ENCODE measurements at places on chromosomes 4 and X.

- no peak for DNase-seq
Observed at GRCh38 chrX:12469296-12469695, 321.9 kb upstream of the PRPS2 start.

- DNase-seq: no peak
Observed at GRCh38 chr4:68079928-68080327, 49.7 kb downstream of the TMPRSS11F start.

- DNase-seq: no peak
Observed at GRCh38 chr4:141216002-141216761, 4.5 kb upstream of the ZNF330 start.

DNA sequence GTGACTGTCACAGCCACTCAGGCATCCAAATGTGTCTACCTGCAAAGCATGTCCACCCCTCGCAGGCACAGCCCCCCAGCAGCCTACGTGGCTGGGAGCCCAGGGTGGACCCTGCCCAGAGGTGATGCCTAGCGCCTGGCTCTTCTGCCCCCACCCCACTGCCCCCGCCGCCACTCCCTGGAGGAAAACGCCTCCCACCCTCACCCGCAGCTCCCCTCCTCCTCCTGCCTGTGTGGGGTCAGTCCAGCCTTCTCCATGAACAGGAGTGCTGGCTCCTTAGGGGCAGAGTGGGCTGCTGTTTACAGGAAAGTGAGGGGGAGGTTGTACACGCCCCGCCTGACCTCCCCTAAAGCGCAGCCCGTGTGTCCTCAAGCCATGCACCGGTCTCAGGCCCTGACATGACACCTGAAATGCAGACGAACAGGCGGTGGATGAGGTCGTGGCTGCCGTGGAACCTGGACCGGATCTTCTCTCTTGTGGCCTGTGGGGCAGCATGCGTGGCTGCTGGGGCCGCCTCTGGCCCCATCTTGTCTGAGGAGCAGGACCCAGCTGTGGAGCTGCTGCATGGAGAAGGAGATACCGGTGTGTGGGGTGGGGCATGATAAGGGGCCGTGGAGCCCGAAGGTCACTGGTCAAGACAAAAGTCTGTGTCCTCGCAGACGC, 11.9 kb upstream of the MXD4 start:
- no peak for DNase-seq

DNA sequence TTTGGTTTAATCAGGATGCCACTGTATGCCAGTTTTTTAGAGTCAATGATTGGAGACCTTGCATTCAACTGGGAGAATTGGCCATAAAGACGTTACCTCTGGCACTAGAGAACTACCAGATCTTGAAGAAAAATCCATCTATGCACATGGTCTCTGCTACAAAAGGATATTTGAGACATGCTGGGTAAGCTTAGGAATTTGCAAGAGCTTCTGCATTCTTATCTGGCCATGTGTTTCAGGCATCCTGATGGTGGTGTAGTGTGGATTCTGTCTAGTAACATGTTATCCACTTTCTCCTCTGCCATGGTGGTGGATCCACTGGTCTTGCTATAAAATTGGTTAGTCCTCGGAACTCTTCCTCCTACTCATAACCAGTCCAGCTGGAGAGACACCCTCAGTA, 185.3 kb upstream of the WDFY3 start:
- no peak for DNase-seq

GRCh38 chr4:120796271-120796670, 126.3 kb downstream of the PRDM5 start:
- DNase-seq: no peak

All from DND-41 (cell line).